ENCODE measurements at places on chromosomes 1 and 21.
A peak's percentile ranks its signal among the peaks of the same experiment; 100 is the strongest.

- DNase-seq = no peak
Measured at GRCh38 chr1:235586413-235586812, 63.2 kb downstream of the GNG4 start.

- no peak for DNase-seq
Measured at GRCh38 chr1:227723474-227723873, 11.6 kb downstream of the JMJD4 start.

DNA sequence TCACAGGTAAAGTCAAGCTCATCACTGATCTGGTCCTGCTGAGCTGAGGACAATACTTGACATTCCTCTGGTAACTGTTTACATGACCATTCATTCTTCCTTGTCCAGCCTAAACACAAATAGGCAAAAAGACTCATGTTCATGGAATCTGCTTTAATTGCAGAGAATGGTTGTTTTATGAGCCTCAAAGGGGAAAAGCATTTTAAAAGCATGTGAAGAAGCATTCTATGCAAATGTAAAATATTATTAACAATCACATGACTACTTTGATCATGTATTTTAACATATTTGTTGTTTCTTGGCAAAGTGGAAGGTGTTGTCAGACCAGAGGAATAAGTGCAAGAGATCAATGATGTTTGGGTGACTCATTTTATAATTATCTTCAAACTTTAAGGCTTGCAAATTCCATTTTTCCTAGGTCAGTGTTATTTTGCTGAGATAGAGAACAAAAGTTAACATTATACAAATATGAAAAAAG lies 133.7 kb downstream of the RUNX1 start:
- peak; percentile 47 for DNase-seq

GRCh38 chr1:151133018-151133806 lies 13.2 kb downstream of the SEMA6C start:
- DNase-seq = no peak

- DNase-seq = no peak
Measured at GRCh38 chr1:240255922-240256321, 164.2 kb downstream of the FMN2 start.

DNA sequence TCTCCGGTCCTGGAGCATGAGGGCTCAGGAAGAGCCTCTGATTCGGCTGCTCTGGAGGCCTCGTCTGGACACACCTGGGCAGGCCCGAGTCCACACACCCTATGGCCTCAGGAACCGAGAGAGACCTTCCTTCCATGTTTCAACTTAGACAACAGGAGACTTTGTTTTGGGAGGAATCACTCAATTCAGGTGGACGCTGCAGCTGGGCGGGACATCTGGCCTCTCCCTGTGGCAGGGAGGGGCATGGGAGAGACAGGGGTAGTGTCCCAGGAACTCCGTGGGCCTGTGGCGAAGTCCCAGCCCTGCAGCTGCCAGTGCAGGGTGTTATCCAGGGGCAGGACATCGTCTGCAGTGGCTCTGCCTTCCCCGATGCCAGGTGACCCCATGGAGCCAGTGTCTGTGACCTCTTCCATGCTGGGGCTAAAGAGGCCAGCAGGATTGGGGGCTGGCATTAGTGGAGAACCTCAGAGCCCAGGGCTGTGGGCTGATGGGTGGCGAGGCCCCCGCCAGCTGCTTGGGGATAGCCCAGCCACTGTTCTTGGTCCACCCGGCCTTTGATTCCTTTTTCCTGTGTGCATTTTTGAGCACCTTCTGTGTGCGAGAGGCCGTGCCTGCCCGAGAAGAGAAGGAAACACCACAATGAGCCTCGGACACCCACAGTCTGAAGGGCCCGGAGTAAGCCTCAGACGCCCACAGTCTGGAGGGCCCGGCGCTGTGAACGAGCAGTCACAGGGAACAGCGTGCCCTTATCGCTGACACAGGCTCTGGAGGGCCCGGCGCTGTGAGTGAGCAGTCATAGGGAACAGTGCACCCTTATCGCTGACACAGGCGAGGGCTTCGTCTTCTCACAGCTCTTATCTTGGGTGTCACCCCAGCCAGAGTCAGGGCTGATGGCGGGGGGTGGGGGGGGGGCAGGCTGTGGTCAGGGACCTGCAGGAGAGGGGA lies 6.2 kb downstream of the COL18A1 start:
- no peak for DNase-seq

DNA sequence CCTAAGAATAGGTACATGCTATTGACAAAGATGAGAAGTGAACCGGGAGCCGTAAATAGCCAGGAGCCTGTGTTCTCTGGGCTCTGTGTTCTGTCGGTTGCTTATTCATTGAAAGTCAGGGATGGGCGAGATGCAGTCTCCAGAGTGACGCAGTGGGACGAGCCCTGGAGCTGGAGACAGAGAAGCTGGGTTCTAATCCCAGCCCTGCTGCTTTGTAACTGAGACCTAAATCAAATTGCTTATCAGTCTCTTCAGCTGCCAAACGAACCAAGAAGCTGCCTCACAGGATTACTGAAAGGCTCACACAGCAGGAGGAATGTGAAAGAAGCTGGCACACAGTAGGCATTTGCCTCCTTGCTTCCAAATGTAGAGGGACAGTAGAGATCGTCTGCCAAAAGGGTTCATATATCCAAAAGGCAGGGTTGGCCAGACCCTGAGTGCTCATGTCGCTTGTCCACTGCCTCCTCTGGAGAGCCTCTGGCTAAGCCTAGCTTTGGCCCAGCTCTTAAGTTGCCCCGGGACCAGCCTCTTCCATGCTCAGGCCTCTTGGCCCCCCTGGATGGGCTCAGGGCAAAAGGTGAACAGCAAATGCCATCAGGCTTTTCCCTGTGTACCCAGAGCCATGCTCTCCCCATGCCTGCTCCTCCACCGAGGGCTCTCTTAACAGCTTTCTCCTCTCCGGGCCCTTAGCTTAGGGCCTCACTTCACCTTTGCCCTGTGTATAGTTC lies 134.2 kb upstream of the IPO9 start:
- no peak for DNase-seq

DNA sequence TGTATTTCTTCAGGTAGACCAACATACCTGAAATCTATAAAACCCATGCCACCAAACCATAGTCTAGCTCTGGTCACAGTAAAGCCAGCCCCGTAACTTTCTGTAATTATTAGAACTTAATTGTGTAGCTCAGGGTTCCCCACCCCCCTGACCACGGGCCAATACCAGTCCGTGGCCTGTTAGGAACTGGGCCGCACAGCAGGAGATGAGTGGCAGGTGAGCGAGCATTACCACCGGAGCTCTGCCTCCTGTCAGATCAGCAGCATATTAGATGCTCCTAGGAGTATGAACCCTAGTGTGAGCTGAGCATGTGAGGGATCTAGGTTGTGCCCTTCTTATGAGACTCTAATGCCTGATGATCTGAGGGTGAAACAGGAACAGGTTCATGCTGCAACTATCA lies 14.6 kb downstream of the TENT5C start:
- no peak for DNase-seq

DNA sequence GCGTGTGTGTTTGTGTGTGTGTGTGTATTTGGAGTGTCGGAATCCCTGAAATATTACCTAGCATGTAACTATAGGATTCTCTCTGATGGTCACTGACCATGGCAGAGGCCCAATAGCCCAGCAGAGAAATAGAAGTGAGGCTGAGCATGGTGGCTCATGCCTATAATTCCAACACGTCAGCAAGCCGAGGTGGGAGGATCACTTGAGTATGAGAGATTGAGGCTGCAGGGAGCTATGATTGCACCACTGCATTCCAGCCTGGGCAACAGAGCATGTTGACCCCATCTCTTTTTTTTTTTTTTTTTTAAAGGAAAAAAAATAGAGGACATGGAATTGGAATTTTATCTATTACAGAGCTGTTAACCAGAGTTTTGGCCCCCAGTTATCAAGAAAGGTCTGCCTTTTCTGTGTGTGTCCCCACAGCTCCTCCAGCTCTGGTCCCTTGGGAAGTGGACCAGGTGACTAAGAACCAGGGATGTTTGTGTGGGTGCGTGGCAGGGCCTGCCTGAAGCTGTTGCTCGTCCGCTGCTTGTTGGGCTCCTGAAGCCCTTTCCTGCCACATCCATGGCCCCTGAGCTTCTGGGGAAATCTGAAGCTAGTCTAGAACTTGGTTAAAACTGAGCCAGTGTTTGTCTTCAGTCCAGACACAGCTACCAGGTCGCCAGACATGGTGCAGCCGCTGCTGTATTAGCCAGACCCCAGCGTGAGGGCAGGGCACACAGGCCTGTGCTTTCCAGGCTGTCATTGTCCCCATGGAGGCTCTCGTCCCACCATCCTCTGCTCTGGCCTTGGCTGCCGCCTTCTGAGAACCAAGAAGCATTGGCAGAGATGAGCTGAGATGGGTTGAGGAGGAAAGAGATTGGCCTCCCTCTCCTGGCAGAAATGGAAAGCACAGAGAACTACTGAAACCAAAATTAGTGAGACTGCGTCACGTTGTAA lies 25.5 kb downstream of the CAPN9 start:
- DNase-seq = peak; percentile 87

- no peak for DNase-seq
Measured at GRCh38 chr1:41580021-41580420, 95.5 kb upstream of the EDN2 start.

DNA sequence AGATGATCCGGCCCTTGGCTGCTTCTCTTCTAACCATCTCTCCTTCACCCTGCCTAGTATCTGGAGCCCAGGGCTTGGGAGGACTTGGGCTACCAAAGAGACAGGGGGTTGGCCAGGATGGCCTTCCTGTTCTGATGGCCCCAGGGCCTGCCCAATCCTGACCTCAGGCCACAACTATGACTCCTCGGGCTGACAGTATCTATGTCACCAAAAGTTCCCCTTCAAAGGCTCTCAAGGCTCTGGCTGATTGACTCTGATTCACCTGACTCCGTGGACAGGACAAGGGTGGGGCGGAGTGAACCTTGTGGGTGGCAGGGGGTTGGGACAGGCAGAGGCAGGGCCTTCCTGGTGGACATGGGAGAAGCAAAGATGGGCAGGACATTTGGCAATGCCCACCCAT lies 12.7 kb downstream of the MEF2D start:
- no peak for DNase-seq

GRCh38 chr1:37660664-37661063 lies 26.0 kb upstream of the RSPO1 start:
- no peak for DNase-seq

DNA sequence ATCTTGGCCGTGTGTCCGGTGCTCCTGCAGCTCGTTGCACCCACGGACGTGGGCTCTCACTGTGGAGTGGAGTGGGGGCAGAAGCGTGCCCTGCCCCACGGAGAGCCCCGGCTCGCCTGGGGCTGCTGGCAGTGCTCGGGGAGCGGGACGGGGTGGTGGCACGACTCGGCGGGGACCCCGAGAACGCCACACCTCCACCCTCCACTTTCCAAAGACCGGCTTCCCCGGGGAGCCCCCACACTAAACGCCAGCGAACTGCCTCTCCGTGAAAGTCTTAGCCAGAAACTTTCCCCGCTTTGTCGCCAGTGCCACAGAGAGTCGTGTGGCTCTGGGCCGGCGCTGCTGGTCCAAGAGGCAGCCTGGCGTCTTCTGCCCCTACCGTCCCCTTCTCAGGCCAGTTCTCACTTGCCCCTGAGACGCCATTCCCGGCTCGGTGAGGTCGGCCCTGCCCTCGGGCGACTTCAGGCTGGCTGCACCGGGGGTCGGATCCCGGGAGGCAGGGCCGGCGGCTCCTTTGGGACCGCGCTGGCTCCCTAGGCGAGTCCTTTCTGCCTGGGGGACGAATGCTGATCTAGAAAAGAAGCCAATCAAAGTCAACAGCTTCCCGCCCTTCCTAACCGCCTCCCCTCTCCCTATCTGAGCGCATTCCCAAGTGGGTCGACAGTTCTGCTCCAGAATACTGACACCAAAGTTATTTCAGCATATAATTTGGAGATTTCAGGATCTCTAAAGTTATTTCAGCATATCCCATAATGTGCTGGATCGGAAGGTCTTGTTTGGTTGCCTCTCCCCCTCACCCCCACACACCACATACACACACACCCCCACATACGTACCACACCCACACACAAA lies 2.6 kb upstream of the SAMD13 start:
- peak; percentile 62 for DNase-seq

DNA sequence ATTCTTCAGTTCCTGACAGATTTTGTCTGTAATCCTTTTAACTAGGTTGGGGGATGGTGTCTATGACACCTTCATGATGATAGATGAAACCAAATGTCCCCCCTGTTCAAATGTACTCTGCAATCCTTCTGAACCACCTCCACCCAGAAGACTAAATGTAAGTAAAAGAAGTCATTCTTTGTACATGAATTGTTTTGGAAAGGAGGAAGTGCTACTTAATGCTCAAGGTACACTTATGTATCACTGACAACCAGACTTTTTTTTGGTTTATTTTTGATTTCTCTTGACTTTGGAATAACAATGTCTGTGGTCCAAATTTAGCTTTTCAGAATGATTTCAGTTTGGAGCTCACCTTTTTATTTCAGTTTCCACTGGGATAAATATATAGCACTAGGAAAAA lies 2.3 kb downstream of the DYRK3 start:
- DNase-seq = no peak

DNA sequence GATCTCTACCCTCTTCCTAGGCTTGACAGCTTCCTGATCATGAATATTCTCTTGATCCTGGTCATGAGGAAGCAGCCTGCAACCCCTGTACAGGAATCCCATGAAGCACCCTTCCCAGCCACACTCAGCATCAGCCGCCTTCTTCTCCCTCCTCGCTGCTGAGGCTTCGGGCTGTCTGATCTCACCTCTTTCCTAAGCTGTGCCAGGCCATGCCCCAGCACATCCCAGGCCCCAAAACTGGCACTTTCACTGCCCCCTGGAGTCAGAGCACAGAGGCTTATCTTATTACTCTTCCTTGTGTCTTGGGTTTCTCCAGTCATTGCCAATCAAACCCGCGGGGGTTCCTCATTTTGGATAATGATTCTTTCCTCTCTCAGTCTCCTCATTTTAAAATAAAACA lies 259.5 kb downstream of the RGS7 start:
- no peak for DNase-seq

- peak; percentile 73 for DNase-seq
Measured at GRCh38 chr1:159071970-159072582, 4.5 kb downstream of the AIM2 start.

- peak; percentile 37 for DNase-seq
Measured at GRCh38 chr1:78339490-78339889, 151.3 kb upstream of the PTGFR start.

DNA sequence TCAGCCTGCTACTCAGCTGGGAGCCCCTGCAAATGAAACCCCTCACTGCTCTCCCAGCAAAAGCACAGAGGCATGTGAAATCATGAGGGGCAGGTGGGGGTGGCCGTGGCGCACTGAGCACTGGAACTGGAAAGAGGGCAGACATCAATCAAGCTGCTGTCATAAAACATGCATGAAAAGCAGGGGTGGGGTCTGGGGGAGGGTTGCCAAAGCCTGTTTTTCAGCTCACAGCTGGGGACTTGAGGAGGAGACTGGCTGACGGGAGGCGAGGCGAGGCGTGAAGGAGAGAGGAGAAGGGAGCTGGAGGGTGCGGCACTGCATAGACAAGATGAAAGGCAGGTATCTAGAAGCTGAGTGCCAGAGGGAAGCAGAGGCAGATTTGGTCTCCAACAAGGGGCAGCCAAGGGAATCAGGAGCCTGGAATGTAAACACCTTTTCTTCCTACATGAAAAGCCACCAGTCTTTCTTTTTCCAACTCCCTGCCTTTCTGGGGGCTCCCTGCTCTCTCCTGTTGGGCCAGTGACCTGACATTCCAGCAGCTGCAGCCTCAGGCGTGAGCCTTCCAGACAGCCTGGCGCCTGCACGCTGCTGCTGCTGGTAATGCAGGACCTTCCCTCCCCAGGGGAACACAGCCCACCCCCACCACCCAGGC lies 87.0 kb downstream of the NMNAT2 start:
- no peak for DNase-seq
